Type B pancreatic cell (in vitro differentiated cells): ENCODE measurements at places on chromosomes 4 and X. TPM values are rescaled to one million over a fixed set of nuclear protein-coding genes. Genes with fewer than 3 reads are reported as not detected.

DNA sequence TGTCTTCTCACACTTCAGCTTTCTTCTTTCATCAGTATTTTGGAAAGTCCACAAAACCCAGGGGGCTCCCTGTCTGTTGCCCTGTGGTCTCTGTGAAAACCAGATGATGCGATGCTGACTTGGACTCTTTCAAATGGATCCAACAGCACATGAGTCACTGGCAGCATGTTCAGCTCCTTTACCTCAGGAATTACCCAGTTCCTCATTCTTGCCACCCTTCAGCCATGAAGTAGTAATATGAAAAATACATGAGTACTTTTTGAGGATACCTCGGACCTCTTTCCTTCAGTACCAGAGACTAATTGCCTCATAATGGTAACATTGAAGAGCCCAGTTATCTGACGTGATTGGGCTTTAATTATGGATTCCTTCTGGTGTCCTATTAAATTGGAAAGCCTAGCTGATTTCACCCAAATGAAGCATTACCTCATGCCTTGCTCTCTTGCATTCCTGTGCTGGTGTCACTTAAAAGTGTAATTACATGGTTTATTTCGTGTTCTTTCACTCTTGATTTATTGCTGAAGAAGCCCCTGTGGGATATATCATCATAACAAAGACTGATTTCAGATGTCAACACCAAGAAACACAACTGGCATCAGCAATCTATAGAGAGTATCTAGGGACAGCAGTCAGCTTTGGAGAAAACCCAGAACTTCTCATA lies 63.4 kb downstream of the NFKB1 start:
- peaks cover 3% of the 10 kb centered on the region for H3K4me1 ChIP-seq
- peaks cover 8% of the 10 kb centered on the region for H3K36me3 ChIP-seq
- H3K4me3 ChIP-seq, result no peak overlapping the region
- no peak overlapping the region for H3K27ac ChIP-seq
- no peak for DNase-seq

MAGED4 gene
- 84.8 and 102 TPM in 2 replicates for total RNA-seq

- H3K36me3 ChIP-seq, result no peaks in the 10 kb centered on the region
- DNase-seq, result no peak
- H3K4me1 ChIP-seq, result peaks cover 20% of the 10 kb centered on the region
- no peaks in the 10 kb centered on the region for H3K27me3 ChIP-seq
- H3K27ac ChIP-seq, result no peak overlapping the region
Observed at GRCh38 chr4:172601195-172601594, 567.4 kb upstream of the GALNT7 start.

GRCh38 chr4:154559141-154559493 lies 3.7 kb upstream of the FGB start:
- no peak overlapping the region for H3K4me3 ChIP-seq
- H3K27me3 ChIP-seq, result peaks cover 3% of the 10 kb centered on the region
- no peak overlapping the region for H3K27ac ChIP-seq
- no peaks in the 10 kb centered on the region for H3K4me1 ChIP-seq

SLC9A7 gene
- total RNA-seq, result 7.5 and 10.9 TPM in 2 replicates

DNA sequence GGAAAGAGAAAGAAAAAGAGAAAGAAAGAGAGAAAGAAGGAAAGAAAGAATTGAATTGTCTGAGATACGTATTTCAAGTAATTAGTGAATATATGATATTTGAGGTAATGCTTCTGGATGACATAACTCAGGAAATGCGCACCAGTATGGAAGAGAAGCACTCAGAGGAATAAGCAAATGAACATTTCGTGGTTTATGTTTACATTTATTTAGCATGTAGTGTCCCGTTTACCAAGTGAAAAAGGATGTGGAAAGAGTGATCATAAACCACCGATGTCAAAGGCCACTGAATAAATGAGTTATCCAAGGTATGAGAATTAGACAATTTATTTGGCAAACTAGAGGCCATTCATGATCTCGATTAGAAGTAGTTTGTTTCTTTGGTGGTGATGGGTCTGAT lies 200.4 kb downstream of the ARAP2 start:
- peaks cover 3% of the 10 kb centered on the region for H3K27me3 ChIP-seq
- H3K4me1 ChIP-seq, result no peaks in the 10 kb centered on the region
- no peak for DNase-seq
- H3K27ac ChIP-seq, result no peak overlapping the region
- H3K36me3 ChIP-seq, result no peaks in the 10 kb centered on the region
- H3K4me3 ChIP-seq, result no peak overlapping the region

DNA sequence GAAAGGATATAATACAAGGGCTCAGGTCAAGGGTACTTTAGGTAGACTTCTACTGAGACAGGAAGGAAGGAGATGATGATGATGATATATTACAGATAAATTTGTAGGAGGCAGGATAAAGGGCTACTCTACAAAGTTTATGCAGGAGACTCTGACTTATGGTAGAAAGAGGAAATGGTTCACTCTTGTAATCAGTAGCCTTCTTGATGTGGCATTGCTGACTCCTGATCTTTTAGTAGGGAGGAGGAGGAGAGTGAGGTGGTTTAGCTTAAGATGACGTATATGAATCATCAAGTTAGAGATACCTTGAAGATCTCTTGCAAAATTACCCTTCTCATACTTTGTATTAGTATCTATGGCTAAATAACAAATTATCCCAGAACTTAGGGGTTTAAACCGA lies 4.7 kb downstream of the BLTP1 start:
- DNase-seq, result no peak
- H3K4me1 ChIP-seq, result peaks cover 10% of the 10 kb centered on the region
- H3K36me3 ChIP-seq, result peaks cover 25% of the 10 kb centered on the region
- no peak overlapping the region for H3K4me3 ChIP-seq
- H3K27ac ChIP-seq, result no peak overlapping the region

GRCh38 chrX:50871922-50872453 lies 38.5 kb upstream of the BMP15 start:
- no peaks in the 10 kb centered on the region for H3K36me3 ChIP-seq
- no peak overlapping the region for H3K27ac ChIP-seq
- no peaks in the 10 kb centered on the region for H3K4me1 ChIP-seq
- no peaks in the 10 kb centered on the region for H3K27me3 ChIP-seq
- DNase-seq, result no peak

DNA sequence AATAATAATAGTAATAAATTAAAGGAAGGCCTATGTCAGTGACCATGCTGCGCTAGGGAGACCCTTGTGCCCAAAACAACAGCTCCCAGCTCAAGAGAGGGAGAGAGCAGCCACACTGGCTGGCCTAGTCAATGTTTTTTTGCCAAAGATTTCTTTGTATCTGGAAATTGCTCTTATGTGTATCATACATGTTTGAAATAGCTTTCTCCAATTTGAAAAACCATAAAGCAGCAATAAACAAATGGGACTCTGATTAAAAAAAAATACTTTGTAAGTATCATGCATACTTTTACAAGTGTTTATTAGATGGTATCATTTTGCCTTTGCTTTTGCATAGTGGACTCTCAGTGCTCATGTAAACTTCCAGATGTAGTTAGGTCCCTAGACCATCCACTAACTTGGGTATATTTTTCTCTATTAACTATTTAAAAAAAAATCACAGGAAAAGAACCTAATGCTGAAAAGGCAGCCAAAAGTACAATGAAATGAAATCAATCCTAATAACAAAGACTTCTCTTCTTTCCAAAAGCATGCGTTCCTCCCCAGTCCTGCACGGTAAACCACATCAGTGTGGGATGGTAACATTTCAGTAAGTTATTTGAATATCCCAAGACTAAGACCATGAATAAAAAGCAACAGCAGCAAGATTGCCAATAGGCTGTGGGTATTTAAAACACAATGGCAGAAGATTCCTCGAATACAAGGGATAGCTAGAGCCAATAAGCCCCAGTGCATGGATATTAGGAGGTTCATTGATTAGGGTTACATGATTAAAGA lies 117.6 kb downstream of the PALLD start:
- no peak overlapping the region for H3K27ac ChIP-seq
- no peaks in the 10 kb centered on the region for H3K36me3 ChIP-seq
- H3K4me3 ChIP-seq, result no peak overlapping the region
- no peak for DNase-seq
- H3K27me3 ChIP-seq, result peaks cover 3% of the 10 kb centered on the region

DNA sequence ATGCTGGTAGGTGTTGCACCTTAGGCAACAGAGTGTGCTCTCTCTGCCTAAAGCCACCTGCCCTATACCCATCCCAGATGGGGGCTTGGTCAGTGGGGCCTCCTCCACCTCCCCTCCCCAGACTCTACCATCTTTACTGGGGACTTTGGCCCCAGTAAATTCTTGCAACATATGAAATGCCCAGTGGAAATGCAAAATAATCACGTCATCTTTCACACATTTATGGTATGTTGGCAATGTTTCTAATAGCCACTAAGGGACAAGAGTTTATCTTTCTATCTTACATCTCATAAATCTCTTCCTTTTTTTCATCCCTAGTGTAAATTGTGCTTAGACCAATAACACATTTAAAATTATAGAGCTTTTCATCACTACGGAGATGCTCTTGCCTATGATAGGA lies 103.0 kb upstream of the MAML3 start:
- H3K36me3 ChIP-seq, result no peaks in the 10 kb centered on the region
- peaks cover 33% of the 10 kb centered on the region for H3K4me1 ChIP-seq
- H3K4me3 ChIP-seq, result no peak overlapping the region

GRCh38 chr4:82437285-82438005 lies 7.1 kb downstream of the ENOPH1 start:
- H3K4me1 ChIP-seq, result peaks cover 34% of the 10 kb centered on the region
- peak overlapping the region; percentile 83 for H3K27ac ChIP-seq
- peak overlapping the region; percentile 63 for H3K4me3 ChIP-seq

- peaks cover 6% of the 10 kb centered on the region for H3K27me3 ChIP-seq
- no peak overlapping the region for H3K4me3 ChIP-seq
- no peak for DNase-seq
- no peaks in the 10 kb centered on the region for H3K4me1 ChIP-seq
- no peaks in the 10 kb centered on the region for H3K36me3 ChIP-seq
Observed at GRCh38 chr4:94431388-94431787, 20.4 kb upstream of the PDLIM5 start.

DNA sequence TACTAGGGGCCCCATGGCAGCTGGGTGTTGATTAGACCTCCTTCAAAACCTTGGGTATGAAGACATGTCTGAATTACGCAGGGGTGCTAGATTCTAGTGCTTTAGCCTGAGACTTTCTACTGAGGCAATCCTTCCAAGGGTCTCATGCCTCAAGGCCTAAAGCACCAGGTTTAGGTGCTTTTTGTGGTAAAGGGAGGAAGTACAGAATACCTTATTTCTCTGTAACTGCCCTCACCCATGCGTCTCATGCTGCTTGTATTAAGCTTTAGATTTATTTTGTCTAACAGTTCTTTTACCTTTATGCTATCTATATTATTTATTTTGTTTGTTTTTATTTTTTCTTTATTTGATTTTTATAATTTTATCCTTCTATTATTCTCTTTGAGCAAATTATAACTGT lies 190.2 kb upstream of the GK2 start:
- H3K27me3 ChIP-seq, result no peaks in the 10 kb centered on the region
- H3K4me3 ChIP-seq, result no peak overlapping the region
- no peaks in the 10 kb centered on the region for H3K36me3 ChIP-seq
- no peak overlapping the region for H3K27ac ChIP-seq
- no peak for DNase-seq
- H3K4me1 ChIP-seq, result no peaks in the 10 kb centered on the region

- H3K27me3 ChIP-seq, result no peaks in the 10 kb centered on the region
- H3K4me3 ChIP-seq, result no peak overlapping the region
- H3K4me1 ChIP-seq, result no peaks in the 10 kb centered on the region
- no peaks in the 10 kb centered on the region for H3K36me3 ChIP-seq
- no peak overlapping the region for H3K27ac ChIP-seq
Observed at GRCh38 chr4:179200681-179201080, 1758.4 kb upstream of the AGA start.

HERC6 gene
- total RNA-seq, result 13.1 and 30.8 TPM in 2 replicates

NDNF gene
- total RNA-seq, result 14.6 and 17.4 TPM in 2 replicates

- no peak for DNase-seq
- no peaks in the 10 kb centered on the region for H3K27me3 ChIP-seq
- H3K36me3 ChIP-seq, result no peaks in the 10 kb centered on the region
- no peak overlapping the region for H3K27ac ChIP-seq
- no peak overlapping the region for H3K4me3 ChIP-seq
Observed at GRCh38 chr4:74431113-74431826, 13.7 kb upstream of the AREG start.

GRCh38 chrX:10665681-10666080 lies 45.3 kb upstream of the MID1 start:
- H3K4me1 ChIP-seq, result no peaks in the 10 kb centered on the region
- H3K36me3 ChIP-seq, result no peaks in the 10 kb centered on the region
- DNase-seq, result no peak

GRCh38 chrX:130267956-130268448 lies 697 bp downstream of the ZNF280C start:
- H3K36me3 ChIP-seq, result peaks cover 8% of the 10 kb centered on the region
- H3K27ac ChIP-seq, result peak overlapping the region; percentile 86
- H3K4me1 ChIP-seq, result no peaks in the 10 kb centered on the region
- no peak for DNase-seq
- peak overlapping the region; percentile 95 for H3K4me3 ChIP-seq

ART3 gene
- not detected in 2 replicates for total RNA-seq

SLC25A53 gene
- total RNA-seq, result 8.8 and 9.3 TPM in 2 replicates

KLHL13 gene
- 5.2 and 10.2 TPM in 2 replicates for total RNA-seq

- H3K36me3 ChIP-seq, result no peaks in the 10 kb centered on the region
- no peaks in the 10 kb centered on the region for H3K27me3 ChIP-seq
- no peak overlapping the region for H3K27ac ChIP-seq
- H3K4me3 ChIP-seq, result no peak overlapping the region
- DNase-seq, result no peak
- no peaks in the 10 kb centered on the region for H3K4me1 ChIP-seq
Observed at GRCh38 chrX:46642145-46642544, 68.6 kb downstream of the CHST7 start.

GRCh38 chr4:80173401-80173800 lies 23.9 kb upstream of the PRDM8 start:
- H3K27me3 ChIP-seq, result peaks cover 19% of the 10 kb centered on the region
- H3K27ac ChIP-seq, result peak overlapping the region; percentile 77
- no peaks in the 10 kb centered on the region for H3K36me3 ChIP-seq
- no peaks in the 10 kb centered on the region for H3K4me1 ChIP-seq
- DNase-seq, result no peak

DNA sequence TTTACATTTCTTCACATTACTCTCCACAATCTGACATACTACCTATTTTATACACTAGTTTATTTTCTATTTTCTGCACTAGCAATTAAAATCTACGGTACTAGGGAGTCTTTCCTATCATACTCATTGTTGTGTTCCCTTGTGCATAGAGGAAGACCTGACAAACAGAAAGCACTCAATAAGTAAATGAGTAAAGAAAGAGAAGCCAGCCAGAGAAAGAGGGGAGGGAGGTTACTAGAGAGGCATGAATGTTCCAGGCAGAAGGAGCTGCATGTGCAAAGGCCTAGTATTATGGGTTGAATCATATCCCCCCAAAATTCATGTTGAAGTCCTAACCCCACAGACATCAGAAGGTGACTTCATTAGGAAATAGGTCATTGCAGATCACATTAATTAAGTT lies 114.0 kb downstream of the ZAR1 start:
- H3K27ac ChIP-seq, result peak overlapping the region; percentile 11
- H3K27me3 ChIP-seq, result no peaks in the 10 kb centered on the region
- DNase-seq, result no peak
- H3K4me1 ChIP-seq, result peaks cover 6% of the 10 kb centered on the region
- no peak overlapping the region for H3K4me3 ChIP-seq

DNA sequence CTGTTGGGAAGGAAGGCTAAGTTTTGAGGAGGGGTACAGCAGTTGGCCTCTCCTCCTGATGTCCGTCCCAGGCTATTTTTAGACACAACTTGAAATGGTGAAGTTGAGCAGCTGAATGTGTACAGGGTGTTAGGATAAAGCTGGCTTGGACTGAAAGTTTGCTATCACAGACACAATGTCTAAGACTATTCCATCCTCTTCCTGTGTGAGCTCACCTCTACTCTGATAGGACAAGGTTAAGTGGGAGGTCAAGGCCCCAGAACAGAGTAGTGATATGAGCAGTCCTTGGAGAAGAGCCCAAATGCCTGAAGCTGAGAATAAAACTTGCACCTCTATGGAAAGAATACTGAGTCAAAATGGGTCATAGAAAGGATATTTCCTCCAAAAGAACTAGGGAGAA lies 4.1 kb downstream of the ATP1B4 start:
- no peak for DNase-seq
- H3K4me3 ChIP-seq, result no peak overlapping the region
- H3K36me3 ChIP-seq, result no peaks in the 10 kb centered on the region
- H3K27me3 ChIP-seq, result peaks cover 9% of the 10 kb centered on the region

PRSS12 gene
- total RNA-seq, result 14.1 and 23.6 TPM in 2 replicates
